ENCODE measurements at places on chromosomes 4 and X. TPM values are rescaled to one million over a fixed set of nuclear protein-coding genes. Genes with fewer than 3 reads are reported as not detected.

The TASL gene
- total RNA-seq, result not detected

DNA sequence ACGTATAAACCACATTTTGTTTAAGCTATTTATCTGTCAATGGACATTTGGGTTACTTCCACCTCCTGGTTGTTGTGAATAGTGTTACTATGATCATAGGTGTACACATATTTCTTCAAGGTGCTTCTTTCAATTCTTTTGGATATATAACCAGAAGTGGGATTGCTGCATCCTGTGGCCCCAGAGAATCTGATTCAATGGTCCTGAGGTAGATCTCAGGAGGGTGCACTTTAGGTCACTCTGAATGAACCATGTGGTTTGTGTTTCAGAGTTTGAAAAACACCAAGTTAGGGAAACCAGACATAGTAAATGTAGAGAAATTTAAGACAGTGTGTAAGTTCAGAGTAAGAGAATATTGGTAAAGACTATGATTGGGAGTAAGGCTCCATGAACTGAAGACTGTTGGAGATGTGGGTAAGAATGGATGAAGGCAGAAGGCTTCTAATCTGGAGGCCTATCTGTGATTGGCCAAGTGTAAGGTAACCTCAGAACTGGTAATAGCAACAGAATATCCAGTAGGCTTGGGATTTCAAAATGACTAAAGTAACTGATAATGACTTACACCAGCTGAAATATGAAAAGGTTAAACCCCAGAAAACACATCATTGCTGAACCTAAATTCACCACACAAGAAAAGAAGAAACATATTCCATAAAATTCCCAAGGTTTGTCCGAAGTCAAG, 236.9 kb downstream of the CAMK2D start:
- H3K27me3 ChIP-seq, result no peaks in the 10 kb centered on the region
- no peak overlapping the region for H3K4me3 ChIP-seq

DNA sequence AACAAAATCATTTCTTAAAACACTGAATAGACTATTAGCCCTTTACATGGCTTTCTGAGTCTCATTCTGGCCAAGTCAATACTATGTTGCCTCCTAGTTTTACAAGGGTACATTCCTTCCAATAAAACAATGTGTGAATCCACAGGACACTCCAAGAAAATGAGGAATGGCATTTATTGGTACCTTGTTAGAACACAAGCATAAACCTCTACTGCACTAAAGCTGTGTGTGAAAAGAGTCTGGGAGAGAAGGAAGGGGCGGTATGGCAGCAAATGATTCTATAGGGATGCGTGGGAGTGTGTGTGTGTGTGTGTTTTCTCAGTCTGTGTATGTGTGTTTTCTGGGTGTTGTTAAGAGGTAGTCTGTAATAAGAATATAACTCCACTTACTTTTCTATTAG, 48.9 kb downstream of the CXCL1 start:
- H3K4me3 ChIP-seq, result no peak overlapping the region
- no peaks in the 10 kb centered on the region for H3K36me3 ChIP-seq

GRCh38 chr4:109966891-109967481, 54.3 kb downstream of the EGF start:
- no peaks in the 10 kb centered on the region for H3K36me3 ChIP-seq
- H3K27me3 ChIP-seq, result no peaks in the 10 kb centered on the region

The GYPE gene
- total RNA-seq, result not detected

The MAGED4B gene
- 88.7 TPM for total RNA-seq

DNA sequence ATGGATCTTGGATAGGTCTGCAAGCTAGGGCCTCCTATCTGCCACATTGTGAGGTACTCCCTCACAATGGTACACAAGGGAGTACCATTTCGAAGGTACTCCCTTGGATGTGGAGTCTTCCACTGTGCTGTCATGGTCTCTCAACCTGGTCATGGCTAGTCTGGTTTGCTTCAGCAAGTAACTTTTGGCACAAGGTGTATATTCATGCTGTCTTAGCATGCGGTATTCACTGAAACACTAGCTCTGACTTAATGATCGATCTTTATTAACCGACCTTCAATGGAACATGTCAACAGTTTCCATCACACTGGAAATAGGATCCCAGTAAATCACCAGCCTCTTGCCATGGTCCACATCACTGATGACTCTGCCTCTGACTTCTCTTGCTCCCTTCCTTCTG, 77.5 kb upstream of the HS3ST1 start:
- H3K36me3 ChIP-seq, result peaks cover 56% of the 10 kb centered on the region
- no peak for DNase-seq
- no peaks in the 10 kb centered on the region for H3K27me3 ChIP-seq
- no peak overlapping the region for H3K4me3 ChIP-seq

Measured in WTC11 (cell line).